ENCODE measurements at places on chromosomes 3 and 15.

GRCh38 chr3:62586356-62586755 is 213.0 kb upstream of the FEZF2 start:
- DNase-seq = no peak

DNA sequence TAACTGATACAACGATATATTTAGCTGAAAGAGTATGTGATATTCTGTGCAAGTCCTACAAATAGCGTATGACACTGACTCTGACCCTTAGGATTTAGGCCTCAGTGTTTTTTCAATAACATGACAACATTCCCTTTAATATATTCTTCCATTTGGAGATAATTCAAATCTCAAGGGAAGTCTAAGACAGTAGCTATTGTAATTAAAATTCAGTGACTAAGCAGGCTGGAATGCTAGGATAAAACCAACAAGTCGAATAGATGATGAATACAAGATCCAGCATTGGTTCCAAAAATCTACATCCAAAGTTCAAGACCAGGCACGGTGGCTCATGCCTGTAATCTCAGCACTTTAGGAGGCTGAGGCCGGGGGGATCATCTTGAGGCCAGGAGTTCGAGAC is 56.2 kb downstream of the QTRT2 start:
- no peak for DNase-seq

DNA sequence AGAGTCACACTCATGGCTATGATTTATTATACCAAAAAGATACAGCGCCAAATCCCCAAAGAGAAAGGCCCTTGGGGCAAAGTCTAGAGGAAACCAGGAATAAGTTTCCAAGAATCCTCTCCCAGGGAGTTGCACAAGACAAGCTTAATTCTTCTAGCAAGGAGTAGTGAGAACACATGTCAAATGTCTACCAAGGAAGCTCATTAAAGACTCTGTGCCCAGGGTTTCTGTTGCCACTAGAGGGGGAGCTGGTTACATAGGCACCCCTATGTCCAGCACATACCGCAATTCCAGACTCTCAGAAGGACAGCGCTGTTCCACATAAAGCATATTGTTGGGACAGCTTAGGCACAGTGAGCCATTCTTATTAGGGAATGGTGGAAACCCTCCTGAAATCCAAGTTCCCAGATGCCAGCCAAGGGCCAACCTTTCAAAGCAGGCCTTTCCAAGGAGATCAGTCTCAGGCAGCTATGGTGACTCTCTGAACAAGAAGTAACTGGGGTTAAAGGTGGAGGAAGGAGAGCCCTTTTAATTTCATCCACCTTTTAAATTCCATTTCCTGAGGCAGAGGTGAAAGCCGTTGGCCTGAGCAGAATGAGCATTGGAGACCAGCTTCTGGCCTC is 194.2 kb downstream of the UACA start:
- DNase-seq = no peak

GRCh38 chr15:93495799-93496637 is 407.0 kb upstream of the RGMA start:
- DNase-seq = no peak

DNA sequence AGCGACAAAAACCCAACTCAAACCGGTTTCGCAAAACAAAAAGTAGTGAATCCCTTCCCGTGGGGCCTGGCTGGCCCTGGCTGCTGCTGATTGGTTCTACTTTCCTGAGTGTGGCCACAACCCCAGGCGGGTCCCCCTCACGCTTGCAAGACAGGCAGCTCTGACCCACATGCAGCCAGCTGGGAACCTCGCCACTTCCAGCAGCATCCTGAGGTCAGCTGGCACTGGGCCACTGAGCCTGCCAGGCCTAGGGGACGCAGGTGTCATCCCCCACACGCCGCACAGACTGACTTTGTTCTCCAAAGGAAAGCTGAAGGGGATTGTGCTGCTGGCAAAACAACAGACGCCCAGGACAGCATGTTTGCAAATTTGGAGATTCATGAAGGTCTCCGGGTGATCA is 111.1 kb downstream of the TPRA1 start:
- no peak for DNase-seq

DNA sequence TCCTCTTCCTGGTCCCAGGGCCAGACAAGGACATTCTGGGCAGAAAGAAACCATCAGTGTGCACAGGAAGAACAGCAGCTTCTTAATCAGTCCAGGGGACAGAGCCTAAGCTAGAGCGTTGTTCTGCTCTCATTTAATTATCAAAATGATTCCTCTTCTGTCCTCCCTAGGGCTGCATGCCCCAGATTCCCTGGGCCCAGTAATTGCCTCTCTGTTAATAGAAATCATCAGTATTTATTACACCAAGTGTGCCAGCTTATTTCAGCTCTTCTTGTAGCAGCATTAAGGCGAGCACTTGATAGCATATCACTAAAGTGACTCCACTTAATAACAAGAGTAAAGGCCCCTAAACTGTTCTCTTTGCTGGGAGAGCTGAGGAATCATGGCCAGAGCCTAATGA is 72.1 kb downstream of the WDR76 start:
- DNase-seq = no peak

- DNase-seq = no peak
Observed at GRCh38 chr3:143567823-143568222, 280.4 kb downstream of the SLC9A9 start.

GRCh38 chr15:63157891-63158431 is 684 bp upstream of the RPS27L start:
- DNase-seq = no peak

GRCh38 chr3:177220136-177220974 is 23.1 kb upstream of the TBL1XR1 start:
- no peak for DNase-seq

- no peak for DNase-seq
Observed at GRCh38 chr3:76383781-76384180, 598.4 kb upstream of the ZNF717 start.

DNA sequence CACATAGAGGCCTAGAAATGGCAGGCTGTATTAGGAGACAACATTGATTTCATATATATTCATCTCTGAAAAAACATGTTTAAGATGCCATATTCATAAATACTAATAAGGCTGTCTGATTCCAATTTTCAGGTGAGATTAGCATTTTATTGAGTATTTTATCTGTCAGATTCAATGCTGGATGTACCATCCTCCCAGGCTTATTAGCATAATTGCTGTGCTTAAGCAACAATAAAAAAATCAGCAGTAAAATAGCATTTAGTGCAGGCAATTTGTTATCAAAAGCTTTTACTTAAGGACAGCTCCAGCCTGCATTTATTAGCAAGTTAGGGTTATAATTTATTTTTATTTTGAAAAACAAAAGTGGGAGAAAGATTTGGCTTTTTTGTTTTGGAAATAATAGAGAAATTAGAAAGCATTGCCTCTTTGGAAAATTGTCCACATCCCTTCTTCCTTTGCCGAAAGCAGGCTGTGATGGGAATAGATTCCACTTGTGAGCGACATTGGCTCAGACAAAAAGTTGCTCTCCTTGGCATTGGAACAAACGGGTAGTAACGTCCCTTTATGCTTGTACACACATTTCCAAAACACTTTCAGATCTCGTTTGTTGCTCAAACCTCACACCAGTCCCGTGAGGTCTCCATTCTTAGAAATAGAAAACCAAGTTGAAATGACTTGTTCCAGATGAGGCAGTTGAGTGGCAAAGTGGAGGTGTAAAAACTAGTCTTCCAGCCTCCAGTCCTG is 134.0 kb downstream of the LPP start:
- no peak for DNase-seq

- peak; percentile 22 for DNase-seq
Observed at GRCh38 chr3:184540777-184541681, 20.6 kb upstream of the EPHB3 start.

- DNase-seq = no peak
Observed at GRCh38 chr3:113304856-113305540, 93.6 kb downstream of the BOC start.

DNA sequence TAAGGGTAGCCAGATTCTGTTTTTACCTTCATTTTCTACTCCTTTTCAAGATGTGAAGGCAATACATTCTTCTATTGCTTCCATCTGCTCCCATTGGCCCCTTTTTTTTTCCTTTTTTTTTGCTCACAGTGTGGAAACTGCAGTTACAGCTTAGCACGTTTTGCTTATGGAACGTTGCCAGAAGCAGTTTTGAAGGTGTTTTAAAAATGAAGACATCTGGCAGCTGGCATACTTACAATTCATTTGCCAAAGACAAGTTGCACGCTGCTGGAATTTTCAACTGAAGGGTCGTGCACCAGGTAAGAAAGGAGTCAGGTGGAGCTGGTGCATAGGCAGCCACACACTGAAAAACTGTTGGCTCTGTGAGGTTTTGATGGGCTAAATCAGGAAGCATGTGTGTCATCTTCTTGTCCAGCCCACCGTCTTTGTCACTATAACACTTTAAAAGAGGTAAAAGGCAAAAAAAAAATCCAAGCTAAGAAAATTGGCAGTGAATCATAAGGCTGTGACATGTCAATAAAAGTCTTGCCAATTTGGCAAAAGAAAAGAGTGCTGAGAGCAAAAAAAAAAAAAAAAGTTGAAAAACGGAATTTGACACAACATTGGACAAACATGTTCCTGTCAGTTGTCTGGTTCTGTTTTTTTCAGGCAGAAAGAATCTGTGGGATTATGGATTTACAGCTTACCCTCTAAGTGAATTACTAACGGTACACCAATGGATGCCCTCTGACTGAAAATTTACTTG is 225.4 kb upstream of the SOX2 start:
- no peak for DNase-seq

DNA sequence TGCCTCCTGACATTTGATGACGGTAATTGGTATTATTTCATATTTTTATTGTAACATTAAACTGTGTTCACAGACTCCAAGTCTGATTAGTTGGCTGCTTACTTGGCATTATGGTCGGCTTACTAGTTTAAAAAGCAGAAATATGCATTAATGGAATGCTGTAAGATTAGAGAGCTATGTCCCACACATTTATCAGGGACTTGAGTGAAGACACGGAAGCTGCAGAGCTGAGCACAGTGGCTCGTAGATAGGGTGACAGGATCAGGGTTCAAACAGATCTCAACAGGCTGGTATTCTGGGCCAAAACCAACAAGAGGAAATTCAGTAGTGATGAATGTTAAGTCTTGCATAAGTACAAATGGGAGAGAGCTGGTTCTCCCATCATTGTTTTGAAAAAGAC is 113.8 kb downstream of the ADAMTSL3 start:
- no peak for DNase-seq

DNA sequence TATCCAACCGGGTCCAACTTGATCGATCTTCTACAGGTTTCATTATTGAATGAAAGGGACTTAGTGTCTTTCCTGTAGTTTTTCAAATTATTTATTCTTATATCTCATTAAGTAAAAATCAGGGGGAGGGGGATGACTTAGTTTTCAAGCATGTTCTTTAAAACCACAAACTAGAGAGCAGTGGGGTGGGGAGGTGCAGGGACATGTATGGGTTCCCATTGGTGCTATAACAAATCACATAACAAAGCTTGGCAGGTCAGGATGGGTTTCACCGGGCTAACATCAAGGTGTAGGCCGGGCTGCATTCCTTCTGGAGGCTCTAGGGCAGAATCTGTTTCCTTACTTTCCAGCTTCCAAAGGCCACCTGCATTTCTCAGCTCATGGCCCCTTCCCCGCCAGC is 32.7 kb downstream of the CCNL1 start:
- no peak for DNase-seq

- no peak for DNase-seq
Observed at GRCh38 chr3:101156787-101157345, 163.5 kb downstream of the IMPG2 start.

- DNase-seq = no peak
Observed at GRCh38 chr3:197577366-197578074, 21.8 kb upstream of the BDH1 start.

DNA sequence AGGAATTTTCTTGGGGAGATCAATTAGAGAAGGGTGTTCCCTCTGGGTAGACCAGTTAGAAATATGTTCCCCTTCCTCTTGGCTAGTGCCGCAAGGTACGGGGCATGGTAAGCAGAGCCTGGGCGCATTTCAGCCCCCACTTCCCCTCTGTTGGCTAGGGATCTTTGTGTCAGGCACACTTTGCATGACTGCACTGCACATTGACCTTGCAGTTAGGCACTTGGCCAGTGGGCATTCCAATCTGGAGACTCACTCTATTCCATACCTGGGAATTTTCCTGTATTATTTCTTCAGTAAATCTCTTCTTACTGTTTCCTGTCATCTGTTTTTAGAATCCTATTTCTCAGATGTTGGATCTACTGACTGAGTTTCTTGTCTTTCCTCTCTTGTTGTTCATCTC is 30.0 kb upstream of the CACNA1D start:
- no peak for DNase-seq

DNA sequence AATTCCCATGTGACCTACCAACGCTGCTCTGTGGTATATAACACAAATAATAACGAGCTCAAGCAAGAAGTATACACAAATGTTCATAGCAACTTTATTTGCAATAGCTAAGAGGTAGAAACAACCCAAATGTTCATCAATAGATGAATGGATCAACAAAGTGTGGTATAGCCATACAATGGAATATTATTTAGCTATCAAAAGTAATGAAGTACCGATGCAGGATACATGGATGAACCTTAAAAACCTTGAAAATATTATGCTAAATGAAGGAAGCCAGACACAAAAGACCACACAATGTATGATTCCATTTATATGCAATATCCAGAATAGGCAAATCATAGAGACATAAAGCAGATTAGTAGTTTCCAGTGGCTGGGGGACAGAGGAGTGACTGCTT is 15.6 kb upstream of the FEM1B start:
- no peak for DNase-seq

- DNase-seq = no peak
Observed at GRCh38 chr3:134858441-134859035, 63.5 kb downstream of the EPHB1 start.

DNA sequence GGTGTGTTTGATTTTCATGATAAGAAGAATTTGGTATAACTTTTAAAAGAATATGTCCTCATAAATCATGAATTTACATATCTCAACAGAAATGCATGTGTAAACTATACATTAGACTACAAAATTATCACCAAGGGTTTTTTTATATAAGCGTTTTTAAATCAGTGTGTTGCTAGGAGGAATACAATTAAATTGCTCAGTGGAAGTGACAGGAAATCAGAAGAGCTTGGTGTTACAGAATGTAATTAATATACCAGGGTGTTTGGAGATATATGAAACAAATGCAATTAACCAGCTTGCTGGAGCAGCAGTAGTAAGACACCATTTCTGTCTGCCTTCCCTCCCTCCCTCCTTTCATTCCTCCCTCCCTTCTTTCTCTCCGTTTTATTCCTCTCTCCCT is 2.4 kb downstream of the ROBO2 start:
- no peak for DNase-seq

GRCh38 chr15:63997715-63998442 is 48.4 kb downstream of the DAPK2 start:
- DNase-seq = no peak

- DNase-seq = no peak
Observed at GRCh38 chr3:48218537-48218936, 4.8 kb upstream of the CAMP start.

GRCh38 chr3:122898298-122898697 is 103.4 kb downstream of the SLC49A4 start:
- no peak for DNase-seq
